Posterior cingulate gyrus (tissue), 11 donors: ENCODE measurements at places on chromosomes 3 and 15.

GRCh38 chr15:39438799-39439592, 141.9 kb upstream of the THBS1 start:
- DNase-seq, result peak; percentile 15

- DNase-seq, result no peak
Measured at GRCh38 chr15:38069511-38070011, 135.1 kb downstream of the TMCO5A start.

- no peak for DNase-seq
Measured at GRCh38 chr3:111726788-111727305, 131.7 kb upstream of the ZBED2 start.

DNA sequence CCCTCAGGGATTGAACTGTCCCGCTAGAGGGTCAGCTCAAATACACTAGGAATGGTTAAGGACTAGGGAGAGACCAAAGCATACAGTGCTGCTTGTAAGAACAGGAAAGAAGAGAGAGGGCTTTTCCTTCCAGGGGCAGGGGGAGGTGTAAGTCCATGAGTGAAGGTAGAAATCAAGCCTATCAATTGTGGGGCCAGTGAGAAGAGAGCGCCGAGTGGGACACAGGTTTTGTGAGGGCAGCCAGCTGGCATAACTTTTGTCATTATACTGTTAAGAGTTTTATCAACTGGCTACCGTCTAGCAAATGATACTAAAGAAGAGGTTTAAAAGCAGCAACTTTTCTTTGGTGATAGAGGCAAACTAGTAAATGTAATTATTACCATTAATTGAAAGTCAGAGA, 45.0 kb downstream of the LMCD1 start:
- DNase-seq, result no peak

DNA sequence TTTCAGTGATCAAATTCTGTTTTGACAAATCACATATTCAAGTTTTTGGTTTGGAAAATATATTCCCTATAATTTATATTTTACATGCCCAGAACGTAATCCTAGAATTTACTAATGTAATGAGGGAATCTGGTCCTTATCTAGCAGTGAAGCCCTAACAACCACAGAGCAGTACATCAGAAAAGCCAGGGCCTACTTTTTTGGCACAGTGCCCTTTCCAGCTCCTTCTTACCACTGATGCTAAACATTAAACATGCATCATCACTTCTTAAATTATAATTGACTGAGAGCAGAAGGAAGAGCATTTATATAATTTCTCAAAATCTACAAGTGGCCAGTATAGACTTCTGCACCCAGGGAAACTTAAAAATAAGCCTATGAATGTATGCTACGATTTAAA, 66.7 kb downstream of the FBXL22 start:
- DNase-seq, result no peak

GRCh38 chr15:81107889-81108288, 26.2 kb upstream of the CFAP161 start:
- DNase-seq, result no peak

GRCh38 chr15:61032600-61033286, 196.4 kb downstream of the RORA start:
- DNase-seq, result no peak

- no peak for DNase-seq
Measured at GRCh38 chr3:13087320-13087990, 14.2 kb upstream of the IQSEC1 start.

GRCh38 chr3:126154391-126155279, 25.8 kb downstream of the ALDH1L1 start:
- no peak for DNase-seq

- DNase-seq, result no peak
Measured at GRCh38 chr3:13420045-13420830, at the start of gene NUP210. TSS of gene NUP210 (minus strand) at chr3:13420322. CDS start at chr3:13420226, 96 bp downstream.

DNA sequence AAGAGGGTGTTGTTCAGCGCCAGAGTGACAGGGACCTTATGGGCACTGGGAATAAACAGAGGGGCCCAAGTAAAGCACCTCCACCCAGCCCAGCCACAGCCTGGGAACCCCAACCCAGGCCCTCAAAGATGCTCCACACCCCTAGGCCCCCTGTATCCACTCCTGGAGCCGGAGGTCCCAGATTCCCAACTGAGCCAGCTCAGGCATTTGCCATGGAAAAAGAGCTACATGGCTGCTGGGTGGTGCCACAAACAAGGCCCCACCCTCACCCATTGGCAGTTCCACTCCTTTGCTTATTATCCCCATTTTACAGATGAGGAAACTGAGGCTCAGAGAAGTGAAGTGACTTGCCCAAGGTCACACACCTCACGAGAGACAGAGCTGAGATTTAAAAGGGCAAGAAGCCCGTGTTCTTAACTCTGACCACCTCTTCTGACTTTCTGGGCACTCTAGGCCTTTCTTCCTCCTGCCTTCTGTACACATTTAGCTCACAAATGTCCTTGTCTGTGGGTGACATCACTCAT, 16.9 kb downstream of the ANPEP start:
- no peak for DNase-seq

DNA sequence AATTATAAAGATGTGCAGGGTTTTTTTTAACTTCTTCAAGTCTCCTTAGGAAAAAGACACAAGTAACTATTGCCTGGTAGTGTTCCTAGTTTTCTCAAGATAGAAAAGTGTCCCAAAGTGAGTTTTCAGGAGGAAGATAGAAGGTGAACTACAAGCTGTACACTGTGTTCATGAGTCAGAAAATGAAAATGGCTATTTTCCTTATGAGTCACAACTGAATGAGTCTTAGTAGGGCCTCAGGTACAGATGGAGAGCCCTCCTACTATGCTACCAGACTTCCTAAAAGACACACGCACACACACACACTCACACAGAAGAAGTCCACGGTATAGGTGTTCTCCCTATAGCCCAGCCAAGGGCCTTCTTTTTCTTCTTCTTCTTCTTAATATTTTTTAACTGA, 3.1 kb downstream of the MYO1E start:
- DNase-seq, result no peak

GRCh38 chr3:63961891-63962290, 49.7 kb upstream of the SCAANT1 start:
- DNase-seq, result no peak

- no peak for DNase-seq
Measured at GRCh38 chr3:64945171-64945729, 257.4 kb upstream of the ADAMTS9 start.

- no peak for DNase-seq
Measured at GRCh38 chr3:36678216-36679013, 85.9 kb downstream of the DCLK3 start.

GRCh38 chr15:84778194-84778593, 29.8 kb downstream of the ZNF592 start:
- DNase-seq, result no peak

- DNase-seq, result no peak
Measured at GRCh38 chr3:194262176-194262924, 88.8 kb downstream of the CPN2 start.

GRCh38 chr3:62602129-62602770, 228.9 kb upstream of the FEZF2 start:
- DNase-seq, result no peak

- DNase-seq, result no peak
Measured at GRCh38 chr15:58297639-58298038, 134.2 kb upstream of the LIPC start.

- no peak for DNase-seq
Measured at GRCh38 chr3:72839057-72839456, 9.2 kb downstream of the SHQ1 start.

DNA sequence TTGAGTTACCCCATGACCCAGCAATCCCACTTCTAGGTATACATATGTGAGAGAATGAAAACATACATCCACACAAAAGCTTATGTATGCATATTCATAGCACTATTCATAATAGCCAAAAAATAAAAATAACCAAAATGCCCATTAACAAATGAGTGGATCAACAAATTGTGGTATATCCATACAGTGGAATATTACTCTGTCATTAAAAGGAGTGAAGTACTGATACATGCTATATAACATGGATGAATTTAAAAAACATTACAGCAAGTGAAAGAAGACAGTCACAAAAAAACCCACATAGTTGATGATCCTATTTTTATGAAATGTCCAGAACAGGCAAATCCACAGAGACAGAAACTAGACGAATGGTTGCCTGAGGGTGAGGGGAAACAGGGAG, 5.2 kb downstream of the C3orf20 start:
- no peak for DNase-seq

DNA sequence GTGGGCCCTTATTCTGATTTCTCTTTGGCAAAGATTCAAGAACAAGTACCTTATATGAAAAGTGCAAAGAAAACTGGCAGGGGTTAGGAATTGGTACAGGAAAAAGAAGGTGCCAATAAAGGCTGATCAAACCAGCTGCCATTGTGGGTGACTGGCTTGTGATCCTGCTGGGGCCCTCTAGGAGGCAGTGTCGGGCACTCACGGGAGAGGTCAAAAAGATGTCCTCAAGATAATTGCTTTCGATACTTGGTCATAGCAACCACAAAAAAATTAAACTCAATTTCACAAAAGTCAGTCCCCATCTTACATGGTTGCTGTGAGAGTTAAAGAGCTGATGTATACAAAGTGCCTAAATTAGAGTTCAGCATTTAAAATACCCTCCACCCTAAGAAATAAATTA, 31.0 kb upstream of the CAV3 start:
- no peak for DNase-seq

GRCh38 chr3:81823086-81823485, 61.6 kb upstream of the GBE1 start:
- DNase-seq, result no peak

DNA sequence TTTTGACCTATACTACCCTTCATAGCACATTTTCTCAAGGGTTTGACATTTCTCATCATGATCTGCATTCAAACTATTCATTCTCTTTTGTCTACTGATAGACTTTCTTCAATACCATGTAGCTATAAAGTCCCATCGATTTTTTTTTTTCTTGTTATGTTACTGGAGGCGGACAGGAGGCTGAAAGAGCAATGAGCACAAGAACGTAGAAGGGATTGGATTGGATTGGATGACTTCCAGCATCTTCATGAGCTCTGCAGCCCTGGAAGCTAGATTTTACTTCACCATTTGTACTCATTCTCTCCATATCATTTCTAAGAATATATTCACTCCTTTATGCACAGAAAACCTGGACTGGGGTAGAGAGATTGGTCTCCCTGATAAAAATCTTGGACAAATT, 43.2 kb downstream of the DUT start:
- no peak for DNase-seq

- no peak for DNase-seq
Measured at GRCh38 chr3:185521349-185522138, 22.7 kb upstream of the TMEM41A start.

- DNase-seq, result no peak
Measured at GRCh38 chr15:67465196-67465952, 55.6 kb upstream of the C15orf61 start.

DNA sequence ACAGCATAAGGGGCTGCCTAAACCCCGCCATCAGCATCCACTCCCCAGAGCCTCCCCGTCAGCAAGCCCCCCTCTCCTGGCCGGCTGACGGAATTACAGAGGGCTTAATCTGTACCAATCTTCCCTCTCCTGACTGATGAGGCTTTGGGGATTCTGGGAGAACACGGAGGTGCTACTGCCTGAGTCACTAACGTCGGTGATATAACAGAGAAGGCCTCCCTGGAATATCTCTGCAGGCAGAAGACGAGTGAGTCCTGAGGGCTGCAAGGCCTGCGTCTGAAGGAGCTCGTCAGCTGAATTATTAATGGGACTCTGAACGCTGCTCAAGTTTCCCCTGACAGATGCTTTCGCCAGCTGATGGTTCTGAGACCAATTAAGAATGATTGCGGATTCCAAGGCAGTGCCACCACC, 147.7 kb downstream of the XXYLT1 start:
- DNase-seq, result no peak

GRCh38 chr3:136343873-136344555, 93.9 kb downstream of the PCCB start:
- peak; percentile 32 for DNase-seq

DNA sequence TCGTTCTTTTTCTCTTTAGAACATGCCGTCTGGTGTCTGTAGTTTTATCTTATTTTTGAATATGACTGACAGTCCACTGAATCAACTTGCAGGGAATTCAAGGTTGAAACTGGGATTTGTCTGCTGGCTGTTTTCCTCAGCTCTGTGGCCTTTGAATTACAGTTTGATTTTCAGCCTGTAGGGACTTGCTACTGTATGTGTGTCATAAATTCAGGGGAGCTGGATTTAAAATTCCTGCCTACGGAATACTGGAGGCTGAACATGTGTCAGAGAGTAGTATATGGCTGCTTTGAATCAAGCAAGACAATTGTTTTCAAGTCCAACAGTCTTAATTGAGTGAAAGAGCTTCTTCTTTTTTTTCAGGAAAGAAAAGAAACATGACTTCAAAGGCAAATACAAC, 33.9 kb downstream of the RARB start:
- no peak for DNase-seq

DNA sequence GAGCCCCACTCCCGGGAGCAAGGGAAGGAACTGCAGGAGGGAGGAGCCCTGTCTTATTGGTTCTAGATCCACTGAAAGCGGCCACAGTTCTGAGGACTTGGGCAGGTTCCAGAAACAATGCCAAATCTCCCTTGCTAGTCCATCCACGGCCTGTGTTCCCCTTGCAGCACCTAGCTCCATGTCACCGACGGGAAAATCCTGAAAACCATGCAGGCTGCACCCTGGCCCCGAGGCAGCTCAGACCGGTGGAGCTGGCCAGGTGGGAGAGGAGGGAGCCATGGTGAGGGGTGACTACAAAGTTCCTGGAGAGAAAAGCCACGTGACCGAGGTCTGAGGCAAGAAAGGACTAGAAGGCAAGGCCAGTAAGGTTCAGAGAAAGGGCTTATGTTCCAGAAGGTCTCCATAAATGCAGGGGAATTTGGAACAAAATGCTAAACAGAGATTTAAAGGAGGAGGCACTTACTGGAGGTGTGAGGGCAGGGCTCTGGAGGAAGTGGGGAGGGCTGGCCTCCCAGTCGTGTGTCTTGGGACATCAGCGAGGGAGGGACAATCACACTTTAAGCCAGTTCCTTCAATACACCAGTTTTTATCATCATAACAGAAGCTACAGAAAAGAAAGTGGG, 5.4 kb downstream of the MGLL start:
- no peak for DNase-seq

GRCh38 chr3:2156244-2156847, 57.7 kb downstream of the CNTN4 start:
- DNase-seq, result no peak

- DNase-seq, result no peak
Measured at GRCh38 chr3:135994708-135995337, 29.3 kb downstream of the PPP2R3A start.

- no peak for DNase-seq
Measured at GRCh38 chr3:192933779-192934460, 16.3 kb upstream of the MB21D2 start.

- no peak for DNase-seq
Measured at GRCh38 chr3:101248736-101249135, 71.6 kb downstream of the IMPG2 start.

DNA sequence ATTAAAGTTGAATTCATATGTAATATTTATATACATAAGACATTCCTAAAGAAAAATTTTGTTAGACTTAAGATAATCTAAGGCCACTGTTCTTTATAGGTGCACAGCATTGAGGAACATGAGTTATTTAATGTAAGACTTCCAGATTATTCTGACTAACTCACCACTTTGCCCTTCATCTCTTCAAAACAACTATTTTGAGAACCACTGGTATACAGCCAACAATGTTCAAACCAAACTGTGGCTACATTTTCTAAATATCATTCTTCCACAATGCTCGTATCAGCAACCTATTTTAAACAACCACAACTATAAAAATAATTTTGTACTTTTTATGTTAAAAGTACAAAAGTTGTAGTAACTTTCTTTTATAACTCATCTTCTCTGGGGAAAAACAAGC, 199.8 kb upstream of the ALCAM start:
- DNase-seq, result no peak

GRCh38 chr15:70236341-70237086, 138.8 kb upstream of the TLE3 start:
- DNase-seq, result no peak
